ENCODE measurements at places on chromosomes 2 and 18. TPM values are rescaled to one million over a fixed set of nuclear protein-coding genes. Genes with fewer than 3 reads are reported as not detected.

Gene RAD51AP2
- polyA plus RNA-seq: not detected

DNA sequence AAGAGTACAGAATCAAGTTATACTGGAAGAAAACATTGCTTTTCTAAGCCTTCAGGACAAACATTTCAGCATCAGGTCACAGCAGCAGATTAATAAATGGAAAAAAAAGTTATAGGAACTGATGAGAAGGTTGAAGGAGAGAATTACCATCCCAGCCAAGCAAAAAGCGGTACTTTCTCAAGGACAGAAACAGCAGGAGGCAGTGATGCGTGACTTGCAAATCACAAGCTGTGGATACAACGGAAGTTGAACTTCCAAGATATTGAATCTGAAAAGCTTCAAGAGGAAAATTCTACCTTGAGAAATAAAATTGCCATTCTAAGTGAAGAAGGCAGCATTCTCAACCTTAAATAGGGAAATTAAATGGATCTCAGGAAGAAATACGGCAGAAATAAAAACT is 18.5 kb upstream of the SERPINB12 start:
- DNase-seq: no peak

DNA sequence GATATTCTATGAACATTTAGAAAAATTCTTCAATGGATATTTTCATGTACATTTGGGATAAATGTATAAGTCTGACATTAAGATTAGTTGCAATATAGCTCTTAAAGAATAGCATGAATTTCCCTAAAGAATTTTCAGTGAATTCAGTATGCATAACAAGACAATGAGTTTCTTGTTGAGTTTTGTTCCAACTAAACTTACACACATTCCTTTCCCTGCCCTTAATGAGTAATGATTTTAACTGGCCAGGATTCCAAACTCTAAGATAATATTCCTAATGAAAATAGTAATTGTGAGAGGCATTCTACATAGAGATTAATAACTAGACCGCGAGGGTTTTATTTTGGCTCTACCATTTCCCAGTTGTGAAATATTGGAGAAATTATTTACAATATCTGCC is 390.3 kb upstream of the GALNT5 start:
- no peak for DNase-seq

Gene RMC1
- 16.3 TPM for polyA plus RNA-seq

Gene SKOR2
- polyA plus RNA-seq: not detected

- DNase-seq: no peak
Measured at GRCh38 chr18:23737578-23737977, 48.3 kb downstream of the LAMA3 start.

- DNase-seq: no peak
Measured at GRCh38 chr2:172578860-172579512, 23.1 kb downstream of the PDK1 start.

Gene LIMS1
- polyA plus RNA-seq: 87.3 TPM

- DNase-seq: no peak
Measured at GRCh38 chr2:232668805-232669444, 28.2 kb upstream of the GIGYF2 start.

GRCh38 chr2:136434251-136434715 is 316.3 kb upstream of the CXCR4 start:
- DNase-seq: no peak

DNA sequence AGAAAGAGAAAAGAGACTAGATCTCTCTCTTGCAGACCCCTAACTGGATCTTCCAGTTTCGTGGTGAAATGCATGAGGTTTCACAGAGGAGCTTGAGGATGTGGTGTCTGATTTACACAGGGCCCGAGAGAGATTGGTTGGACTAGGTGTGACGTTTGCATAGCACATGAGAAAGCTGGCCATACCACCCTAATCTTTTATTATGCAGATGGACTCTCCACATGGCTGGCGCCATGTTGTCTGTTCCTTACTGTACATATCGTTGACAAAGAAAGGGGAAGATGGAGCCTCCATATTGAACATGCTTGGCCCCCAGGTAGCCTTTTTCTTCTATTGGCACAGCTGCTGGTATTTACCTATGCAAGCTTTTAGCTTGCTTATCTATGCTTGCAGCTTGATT is 27.5 kb upstream of the PGAP1 start:
- no peak for DNase-seq

- no peak for DNase-seq
Measured at GRCh38 chr2:40352703-40353099, 99.2 kb downstream of the SLC8A1 start.

DNA sequence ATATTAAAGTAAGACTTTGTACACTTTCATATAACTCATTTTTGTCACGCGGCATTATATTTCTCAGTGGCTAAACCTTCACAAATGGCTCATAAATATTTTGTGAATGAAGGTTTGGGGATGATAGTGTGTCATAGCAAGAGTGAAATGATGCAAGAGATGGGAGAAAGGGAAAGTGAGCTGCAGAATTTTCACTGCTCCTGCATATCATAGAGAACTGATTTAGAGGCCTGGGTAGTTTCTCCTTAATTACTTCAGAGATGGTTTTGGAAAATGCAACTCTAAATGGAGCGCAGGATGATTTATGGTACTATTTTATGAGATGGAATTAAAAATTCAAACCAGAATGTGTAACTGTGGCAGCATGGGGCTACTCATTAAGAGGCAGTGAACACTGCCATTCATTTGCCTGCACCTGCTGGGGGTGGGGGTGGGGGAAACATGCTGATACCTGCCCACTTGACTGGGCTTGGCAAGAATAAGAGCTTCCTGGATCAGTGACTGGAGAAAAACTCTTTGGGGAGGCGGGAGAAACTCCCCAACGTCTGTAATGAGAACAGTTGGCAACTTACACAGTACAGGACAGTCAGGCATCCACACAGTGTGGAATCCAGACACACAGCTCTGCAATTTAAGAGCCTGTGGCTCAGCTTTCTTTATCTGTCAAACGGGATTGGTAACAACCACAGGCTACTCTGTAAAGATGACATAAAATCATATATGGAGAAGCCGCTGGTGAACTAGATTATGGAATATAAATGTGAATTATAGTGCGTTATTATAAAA is 941.9 kb downstream of the SLC4A3 start:
- no peak for DNase-seq

Gene CASP10
- polyA plus RNA-seq: 1.5 TPM

- no peak for DNase-seq
Measured at GRCh38 chr2:102940684-102941083, 178.9 kb downstream of the TMEM182 start.

Gene CXCR1
- polyA plus RNA-seq: not detected

Gene ALPI
- polyA plus RNA-seq: not detected

- DNase-seq: no peak
Measured at GRCh38 chr2:17813742-17814473, 2.4 kb upstream of the MSGN1 start.

DNA sequence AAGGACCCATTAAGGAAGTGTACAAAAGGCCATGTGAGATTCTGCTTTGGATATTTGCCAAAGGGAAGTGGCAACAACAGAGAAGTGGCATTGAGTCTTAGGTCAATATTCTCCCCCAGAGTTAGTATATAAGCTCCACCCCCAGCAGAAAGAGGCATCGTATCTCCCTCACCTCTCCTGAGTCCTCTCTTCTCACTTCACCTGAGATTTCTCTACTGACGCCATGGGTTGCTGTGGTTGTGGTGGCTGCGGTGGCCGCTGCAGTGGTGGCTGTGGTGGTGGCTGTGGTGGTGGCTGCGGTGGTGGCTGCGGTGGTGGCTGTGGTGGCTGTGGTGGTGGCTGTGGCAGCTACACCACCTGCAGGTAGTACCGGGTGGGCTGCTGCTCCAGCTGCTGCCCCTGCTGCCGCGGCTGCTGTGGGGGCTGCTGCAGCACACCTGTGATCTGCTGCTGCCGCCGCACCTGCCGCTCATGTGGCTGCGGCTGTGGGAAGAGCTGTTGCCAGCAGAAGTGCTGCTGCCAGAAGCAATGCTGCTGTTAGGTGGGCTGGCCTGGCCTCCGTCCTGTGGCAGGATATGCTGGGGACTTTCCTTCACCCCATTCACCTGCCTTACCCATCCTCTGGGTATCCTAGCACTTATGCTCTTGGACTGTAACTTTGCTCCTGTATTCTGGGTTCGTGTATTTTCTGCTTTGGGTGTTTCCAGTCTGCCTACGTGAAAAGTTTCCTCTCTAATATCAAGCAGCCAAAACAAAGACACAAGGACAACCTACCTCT is 5.9 kb downstream of the SCYGR3 start:
- DNase-seq: no peak

Gene ANKRD30B
- polyA plus RNA-seq: not detected

Gene C2orf72
- polyA plus RNA-seq: 0.02 TPM

Gene LTBP1
- 517 TPM for polyA plus RNA-seq

Gene PLCD4
- 4.7 TPM for polyA plus RNA-seq

DNA sequence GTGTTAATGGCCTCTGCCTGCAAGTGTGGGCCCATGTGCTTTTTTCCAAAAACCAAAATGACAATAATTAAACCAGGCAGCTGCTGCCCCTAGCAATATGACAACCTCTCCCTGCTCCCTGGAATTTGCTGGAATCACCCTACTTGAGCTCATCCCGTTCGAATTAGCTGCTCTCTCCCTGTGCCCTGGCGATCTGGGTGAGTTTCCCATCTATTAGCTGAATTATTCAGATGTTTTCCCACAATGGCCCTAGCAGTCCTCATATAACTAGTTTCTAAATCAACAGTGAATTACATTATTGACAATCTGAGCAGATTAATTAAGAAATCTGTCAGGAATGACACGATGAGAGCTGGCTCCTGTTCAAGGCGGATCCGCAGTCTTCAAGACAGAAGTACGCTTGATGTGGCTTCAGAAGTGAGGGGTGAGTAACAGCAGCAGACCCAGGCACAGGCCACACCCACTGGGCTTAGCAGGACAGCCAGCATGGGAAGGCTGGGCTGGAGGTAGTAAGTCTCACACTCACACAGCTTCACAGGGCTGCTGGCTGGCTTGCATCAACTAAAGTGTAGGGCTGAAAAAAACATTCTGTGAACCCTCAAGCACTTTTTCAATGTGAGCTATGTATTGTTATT is 366.2 kb upstream of the ID2 start:
- DNase-seq: no peak

DNA sequence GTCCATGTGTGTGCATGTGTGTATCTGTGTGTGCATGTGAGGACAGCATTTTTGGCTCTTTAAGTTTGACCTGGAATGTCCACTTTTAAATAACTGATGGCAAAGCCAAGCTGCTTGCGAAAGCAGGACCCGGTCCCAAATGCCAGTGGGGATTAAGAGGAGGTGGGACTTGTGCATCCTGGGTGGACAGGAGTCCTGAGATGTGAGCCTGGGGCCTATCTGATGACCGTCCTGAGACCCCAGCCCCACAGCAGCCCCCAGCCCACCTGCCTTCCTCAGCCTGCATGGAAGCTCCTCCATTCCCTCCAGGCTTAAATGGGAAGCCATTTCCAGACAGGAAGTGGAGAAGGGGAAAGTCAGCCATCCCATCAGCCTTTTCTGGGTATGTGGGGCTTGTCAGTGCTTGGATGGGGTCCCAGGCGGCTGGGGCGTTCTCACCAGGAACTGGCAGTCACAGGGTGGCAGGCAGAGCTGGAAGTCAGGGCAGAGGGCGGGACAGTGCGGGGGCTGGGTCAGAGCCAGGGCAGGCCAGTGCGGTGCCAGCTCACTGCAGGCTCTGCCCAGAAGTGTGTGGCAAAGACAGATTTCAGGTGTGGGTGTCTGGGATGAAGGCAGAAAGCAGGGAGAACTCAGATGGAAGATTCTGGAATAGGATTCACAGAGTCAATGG is 117.8 kb downstream of the ACKR3 start:
- no peak for DNase-seq

Gene GPAT2
- polyA plus RNA-seq: 0.10 TPM

Gene RGPD4
- polyA plus RNA-seq: not detected

Gene COL4A3
- polyA plus RNA-seq: not detected

DNA sequence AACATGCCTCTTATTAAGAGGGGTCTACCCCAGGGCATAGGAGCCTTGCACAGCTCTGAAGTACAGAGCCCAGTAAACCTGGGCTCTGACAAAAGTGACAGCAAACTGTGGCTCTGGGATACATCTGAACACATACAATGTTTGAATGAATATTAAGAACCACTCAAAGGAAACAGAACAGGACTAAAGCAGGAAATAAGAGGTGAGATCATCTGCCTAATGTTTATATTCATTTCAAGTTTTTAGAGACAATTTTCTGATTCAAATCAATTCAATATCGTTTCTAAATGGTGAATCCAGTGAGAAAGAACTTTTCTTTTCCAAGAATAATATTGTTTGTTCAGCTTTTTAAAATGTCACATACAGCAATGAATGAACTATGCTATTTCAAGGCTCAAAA is 136.7 kb upstream of the CAVIN2 start:
- DNase-seq: no peak

- DNase-seq: no peak
Measured at GRCh38 chr2:50766058-50766457, 265.9 kb downstream of the NRXN1 start.

GRCh38 chr2:156541229-156541628 is 105.0 kb downstream of the GPD2 start:
- DNase-seq: no peak

Gene IKZF2
- 5.6 TPM for polyA plus RNA-seq

- no peak for DNase-seq
Measured at GRCh38 chr2:18922276-18922675, 332.9 kb upstream of the NT5C1B start.

GRCh38 chr18:67517444-67517765 is 885 bp upstream of the DSEL start:
- no peak for DNase-seq

Gene MSTN
- polyA plus RNA-seq: 0.06 TPM

DNA sequence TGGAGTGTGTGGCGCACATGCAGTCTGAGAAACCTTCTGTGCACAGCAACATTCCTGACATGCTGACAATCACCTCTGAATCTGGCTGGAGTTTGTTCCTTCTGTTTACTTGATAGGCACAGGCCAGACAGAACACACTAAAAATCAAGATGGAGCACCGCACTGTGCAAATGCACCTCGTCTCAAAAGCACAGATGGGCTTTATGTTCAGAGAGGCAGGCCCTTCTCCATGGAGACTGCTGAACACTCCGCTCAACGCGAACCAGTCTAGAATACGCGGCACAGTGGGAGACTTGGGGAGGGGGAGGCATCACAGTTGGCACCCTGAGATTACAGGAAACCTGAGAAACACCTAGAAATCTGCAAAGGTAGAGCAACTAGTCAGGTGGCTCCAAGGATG is 58.4 kb upstream of the DNMT3A start:
- no peak for DNase-seq

Gene ARHGEF33
- 0.36 TPM for polyA plus RNA-seq

DNA sequence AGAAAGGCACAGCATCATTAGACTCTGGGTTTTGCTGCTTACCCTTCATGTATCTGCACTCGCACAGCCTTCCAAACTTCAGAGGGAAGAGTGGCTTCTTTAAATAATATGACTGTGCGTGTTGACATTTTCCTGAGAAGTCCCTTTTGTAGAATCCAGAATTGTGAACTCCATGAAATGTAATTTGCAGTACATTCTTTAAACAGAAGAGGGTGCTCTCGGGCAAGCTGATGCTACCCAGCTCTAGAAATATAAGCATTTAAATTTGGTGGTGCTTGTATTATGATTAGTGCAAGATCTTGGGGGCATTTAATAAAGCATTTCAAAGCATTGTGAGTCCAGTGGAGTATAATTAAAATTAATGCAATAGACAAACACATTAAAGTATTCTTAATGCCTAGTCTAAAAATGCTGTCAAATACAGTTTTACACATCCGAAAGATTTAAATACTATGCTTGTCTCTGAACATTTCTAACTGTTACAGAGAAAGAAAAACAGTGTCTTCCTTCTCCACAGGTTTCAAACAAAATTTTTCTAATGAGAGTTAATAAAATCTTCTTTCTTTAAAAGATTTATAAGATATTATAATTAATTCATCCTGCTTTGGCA is 17.3 kb upstream of the GTF2A1L start:
- DNase-seq: peak; percentile 30

GRCh38 chr2:200604571-200605255 is 18.9 kb downstream of the AOX1 start:
- no peak for DNase-seq

Gene G6PC2
- polyA plus RNA-seq: not detected

Gene SCN7A
- polyA plus RNA-seq: 7.0 TPM

Gene LCT
- polyA plus RNA-seq: not detected
